SJSA1 (cell line): ENCODE measurements at places on chromosomes 16 and 17. TPM values are rescaled to one million over a fixed set of nuclear protein-coding genes. Genes with fewer than 3 reads are reported as not detected.

DNA sequence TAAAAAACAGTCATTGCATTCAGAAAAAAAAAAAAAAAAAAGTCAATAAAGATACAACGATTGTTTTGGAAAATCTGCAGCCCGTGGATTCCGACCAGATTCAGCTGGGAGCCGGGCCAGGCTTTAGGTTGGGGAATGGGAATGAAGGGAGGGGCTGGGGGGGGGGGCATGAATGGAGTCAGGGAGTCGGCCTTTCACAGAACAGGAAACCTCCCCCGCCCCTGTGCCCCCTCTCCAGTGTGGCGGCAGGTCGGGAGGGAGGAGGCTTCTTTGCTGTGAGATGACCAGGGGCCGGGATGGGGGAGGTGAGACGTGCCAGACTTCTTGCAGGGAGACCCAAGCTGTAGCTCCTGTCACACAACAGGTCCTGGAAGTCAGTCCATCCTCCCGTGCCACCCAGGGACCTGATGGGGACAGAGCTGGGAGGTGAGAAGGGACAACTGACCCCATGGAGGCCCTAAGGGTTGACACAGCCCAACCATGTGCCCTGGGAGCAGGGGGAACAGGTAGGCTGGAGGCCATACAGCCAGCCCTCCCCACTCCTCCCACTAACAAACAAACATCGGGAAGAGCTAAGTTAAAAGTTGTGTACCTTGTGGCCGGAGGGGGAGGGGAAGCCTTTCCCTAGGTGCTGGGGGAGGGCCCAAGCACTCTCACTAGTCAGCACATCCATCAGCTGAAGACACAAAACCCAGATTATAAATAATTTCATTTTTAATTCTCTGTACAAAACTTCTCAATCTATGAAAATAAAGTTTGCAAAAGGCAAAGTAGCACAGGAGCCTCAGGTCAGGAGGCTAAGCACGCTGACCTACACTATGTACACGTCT, 25.2 kb downstream of the SREBF1 start:
- no peak overlapping the region for H3K27ac ChIP-seq
- DNase-seq, result no peak
- H3K27me3 ChIP-seq, result no peaks in the 10 kb centered on the region
- peaks cover 60% of the 10 kb centered on the region for H3K36me3 ChIP-seq
- H3K4me1 ChIP-seq, result 0 out of 2 replicates have a peak, but pooled peaks cover 4% of the 10 kb centered on the region
- no peak overlapping the region for H3K4me3 ChIP-seq

DNA sequence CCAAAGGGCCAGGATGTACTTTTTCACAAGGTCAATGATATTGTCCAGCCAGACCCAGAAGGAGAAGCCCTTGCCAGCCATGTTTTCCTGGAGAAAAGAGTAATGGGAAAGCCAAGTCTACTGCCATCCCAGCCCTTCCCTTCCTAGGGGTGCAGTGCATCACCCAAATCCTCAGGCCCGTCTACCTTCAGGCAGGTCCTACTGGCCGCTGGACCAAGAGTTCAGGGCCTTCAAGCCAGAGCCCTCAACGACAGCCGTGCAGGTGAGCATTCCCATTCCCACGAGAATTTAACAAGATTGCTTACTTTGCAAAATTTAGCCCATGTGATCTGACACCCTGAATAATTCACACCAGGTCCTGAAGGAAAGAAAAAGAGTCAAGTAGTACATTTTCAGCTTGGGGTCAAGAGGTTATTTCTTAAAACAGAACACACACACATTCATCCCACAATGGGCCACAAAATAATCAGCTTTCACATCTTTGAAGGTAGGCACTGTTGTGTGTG, 35.0 kb downstream of the STAT5A start:
- no peak overlapping the region for H3K27ac ChIP-seq
- H3K36me3 ChIP-seq, result peaks cover 54% of the 10 kb centered on the region
- no peaks in the 10 kb centered on the region for H3K27me3 ChIP-seq
- DNase-seq, result no peak
- peaks cover 50% of the 10 kb centered on the region for H3K4me1 ChIP-seq
- H3K4me3 ChIP-seq, result no peak overlapping the region

- no peaks in the 10 kb centered on the region for H3K4me1 ChIP-seq
- H3K36me3 ChIP-seq, result peaks cover 94% of the 10 kb centered on the region
- H3K27ac ChIP-seq, result no peak overlapping the region
- H3K4me3 ChIP-seq, result no peak overlapping the region
- DNase-seq, result no peak
- no peaks in the 10 kb centered on the region for H3K27me3 ChIP-seq
Observed at GRCh38 chr16:85674828-85675227, 13.9 kb downstream of the GINS2 start.

DNA sequence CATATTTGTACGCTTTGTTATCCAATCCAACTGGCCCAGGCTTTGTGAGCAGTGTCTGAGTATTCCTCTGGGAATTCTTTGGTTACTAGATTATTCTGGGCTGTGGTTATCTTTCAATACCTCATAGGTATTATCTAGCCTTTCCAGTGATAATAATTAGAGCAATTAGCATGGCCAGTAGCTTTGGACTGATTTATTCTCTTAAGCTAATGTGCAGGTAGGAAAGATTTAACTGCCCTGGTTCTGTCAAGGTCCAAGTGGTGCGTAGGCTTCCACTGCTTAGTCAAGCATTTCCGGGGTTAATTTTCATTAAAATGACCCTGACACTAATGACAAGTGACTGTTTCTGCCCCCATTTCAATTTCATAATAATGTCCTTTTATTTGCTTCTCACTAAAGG, 54.2 kb upstream of the PMFBP1 start:
- no peak overlapping the region for H3K4me3 ChIP-seq
- no peaks in the 10 kb centered on the region for H3K36me3 ChIP-seq
- H3K27me3 ChIP-seq, result no peaks in the 10 kb centered on the region
- no peak for DNase-seq
- no peak overlapping the region for H3K27ac ChIP-seq

DNA sequence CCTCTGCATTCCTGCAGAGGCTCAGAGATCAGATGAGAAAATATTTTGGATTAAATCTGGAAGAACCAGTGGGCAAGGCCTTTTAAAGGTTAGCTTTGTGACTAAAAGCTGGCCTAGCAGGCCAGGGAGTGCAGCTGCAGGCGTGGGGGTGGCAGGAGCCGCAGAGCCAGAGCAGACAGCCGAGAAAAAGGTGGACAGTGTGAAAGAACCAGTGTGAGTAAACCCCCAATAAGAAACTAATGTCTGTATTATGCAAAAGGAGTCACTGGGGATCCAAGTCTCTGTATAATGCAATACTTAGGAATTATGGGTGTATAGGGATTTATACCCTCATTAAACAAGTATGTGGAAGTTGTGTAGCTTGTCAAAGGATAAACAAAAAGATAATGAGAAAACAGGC, 21.4 kb upstream of the SPACA3 start:
- H3K4me1 ChIP-seq, result no peaks in the 10 kb centered on the region
- no peak overlapping the region for H3K27ac ChIP-seq
- H3K27me3 ChIP-seq, result no peaks in the 10 kb centered on the region
- no peaks in the 10 kb centered on the region for H3K36me3 ChIP-seq
- H3K4me3 ChIP-seq, result no peak overlapping the region

DNA sequence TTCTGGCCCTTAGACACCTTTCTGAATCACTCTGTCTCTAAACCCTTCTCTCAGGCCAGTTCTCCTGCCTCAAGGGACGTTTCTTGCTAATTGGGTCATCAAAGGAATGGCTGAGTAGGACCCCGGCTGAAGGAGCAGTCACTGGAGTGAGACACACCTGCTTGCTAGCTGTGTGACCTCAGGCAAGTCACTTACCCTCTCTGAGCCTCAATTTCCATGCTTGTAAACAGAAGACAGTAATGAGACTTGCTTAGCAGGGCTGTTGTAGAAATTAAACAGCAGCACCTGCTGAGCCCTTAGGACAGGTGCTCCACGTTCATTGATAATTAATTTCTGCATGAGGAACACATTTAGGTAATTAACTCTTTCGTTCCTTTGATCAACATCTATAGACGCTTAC, 6.8 kb downstream of the CIBAR2 start:
- no peak for DNase-seq
- no peaks in the 10 kb centered on the region for H3K4me1 ChIP-seq
- no peak overlapping the region for H3K4me3 ChIP-seq
- no peak overlapping the region for H3K27ac ChIP-seq

DNA sequence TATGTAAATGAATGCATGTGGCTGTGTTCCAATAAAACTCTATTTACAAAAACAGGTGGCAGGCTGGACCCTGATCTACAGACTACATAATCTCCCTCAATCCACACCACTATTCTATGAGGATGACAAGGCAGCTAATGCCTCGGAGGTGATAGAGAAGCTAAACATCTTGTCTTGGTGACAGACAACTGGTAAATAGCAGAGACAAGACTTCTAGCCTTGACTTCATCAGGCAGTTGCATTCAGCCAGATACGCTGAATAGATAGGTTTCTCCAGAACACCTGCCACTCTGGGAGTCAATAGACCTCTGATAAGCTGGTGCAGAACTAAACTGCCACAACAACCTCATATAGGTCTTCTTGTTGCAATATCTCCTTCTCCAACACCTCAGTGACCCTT, 3.3 kb downstream of the ATPAF2 start:
- H3K27me3 ChIP-seq, result no peaks in the 10 kb centered on the region
- peaks cover 3% of the 10 kb centered on the region; the same call in 1 of the 2 replicates for H3K36me3 ChIP-seq
- no peak overlapping the region for H3K27ac ChIP-seq
- no peak for DNase-seq
- H3K4me1 ChIP-seq, result peaks cover 16% of the 10 kb centered on the region

GRCh38 chr17:16491131-16491702, 776 bp downstream of the LRRC75A start:
- peak overlapping the region; percentile 46 for H3K4me3 ChIP-seq
- peaks cover 8% of the 10 kb centered on the region for H3K27me3 ChIP-seq
- peaks cover 15% of the 10 kb centered on the region for H3K4me1 ChIP-seq
- no peak for DNase-seq
- no peaks in the 10 kb centered on the region for H3K36me3 ChIP-seq
- H3K27ac ChIP-seq, result no peak overlapping the region

- peaks cover 41% of the 10 kb centered on the region for H3K4me1 ChIP-seq
- 0 out of 2 replicates have a peak overlapping the region, but pooled peaks have one; percentile 16 for H3K27ac ChIP-seq
- no peak for DNase-seq
- H3K36me3 ChIP-seq, result peaks cover 99% of the 10 kb centered on the region
Observed at GRCh38 chr16:75237398-75238131, 13.9 kb downstream of the BCAR1 start.

GRCh38 chr17:15947271-15947670, 2.3 kb downstream of the ADORA2B start:
- H3K4me1 ChIP-seq, result peaks cover 44% of the 10 kb centered on the region
- no peak overlapping the region for H3K27ac ChIP-seq
- DNase-seq, result no peak
- H3K27me3 ChIP-seq, result no peaks in the 10 kb centered on the region
- no peak overlapping the region for H3K4me3 ChIP-seq

- no peak overlapping the region for H3K27ac ChIP-seq
- no peak overlapping the region for H3K4me3 ChIP-seq
- no peaks in the 10 kb centered on the region for H3K27me3 ChIP-seq
- no peaks in the 10 kb centered on the region for H3K4me1 ChIP-seq
- DNase-seq, result no peak
- no peaks in the 10 kb centered on the region for H3K36me3 ChIP-seq
Observed at GRCh38 chr17:15884731-15885130, 60.2 kb upstream of the ADORA2B start.

The PRAC2 gene
- not detected in 2 replicates for total RNA-seq

The TUBG2 gene
- 0.92 and 3.5 TPM in 2 replicates for total RNA-seq

The CPSF4L gene
- 0.21 TPM in 1 of 2 replicates, not detected in the other for total RNA-seq

The TBC1D3I gene
- 0.03 TPM in 1 of 2 replicates, not detected in the other for total RNA-seq

The RTN4RL1 gene
- not detected in 2 replicates for total RNA-seq

The JMJD8 gene
- 13.9 and 25.7 TPM in 2 replicates for total RNA-seq
